NCI-H146 (cell line): ENCODE measurements at places on chromosomes 6 and 20.

- no peak for DNase-seq
These were observed 511.4 kb downstream of the DHX35 start for GRCh38 chr20:39473536-39473935.

DNA sequence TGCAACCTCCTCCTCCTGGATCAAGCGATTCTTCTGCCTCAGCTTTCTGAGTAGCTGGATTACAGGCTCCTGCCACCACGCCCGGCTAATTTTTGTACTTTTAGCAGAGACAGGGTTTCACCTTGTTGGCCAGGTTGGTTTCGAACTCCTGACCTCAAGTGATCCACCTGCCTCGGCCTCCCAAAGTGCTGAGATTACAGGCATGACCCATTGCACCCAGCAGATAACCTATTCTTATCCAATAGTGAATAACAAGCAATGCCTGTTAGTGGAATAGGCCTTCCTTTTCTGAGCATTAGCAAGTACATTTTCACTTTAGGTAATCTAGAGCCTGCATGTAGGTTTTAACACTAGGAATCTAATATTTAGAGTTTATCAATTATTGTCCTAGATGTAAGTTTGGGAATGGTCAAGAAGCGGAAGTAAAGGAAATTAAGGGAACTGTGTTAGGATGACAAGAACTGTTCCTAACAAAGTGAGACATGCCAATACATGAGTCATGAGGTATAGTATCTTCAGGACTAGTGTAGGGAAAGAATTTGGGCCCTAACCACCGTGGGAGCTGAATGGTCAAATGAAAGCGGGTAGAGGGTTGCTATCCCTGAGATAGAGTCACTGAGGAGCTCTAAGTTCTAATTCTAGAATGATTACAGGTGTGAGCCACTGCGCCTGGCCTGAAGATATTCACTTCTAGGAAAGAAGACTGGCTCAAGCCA lies 15.0 kb downstream of the BLTP3A start:
- no peak for DNase-seq

GRCh38 chr6:148761527-148762011 lies 14.7 kb downstream of the UST start:
- no peak for DNase-seq

GRCh38 chr20:60117065-60117464 lies 158.8 kb downstream of the CDH26 start:
- DNase-seq: no peak

DNA sequence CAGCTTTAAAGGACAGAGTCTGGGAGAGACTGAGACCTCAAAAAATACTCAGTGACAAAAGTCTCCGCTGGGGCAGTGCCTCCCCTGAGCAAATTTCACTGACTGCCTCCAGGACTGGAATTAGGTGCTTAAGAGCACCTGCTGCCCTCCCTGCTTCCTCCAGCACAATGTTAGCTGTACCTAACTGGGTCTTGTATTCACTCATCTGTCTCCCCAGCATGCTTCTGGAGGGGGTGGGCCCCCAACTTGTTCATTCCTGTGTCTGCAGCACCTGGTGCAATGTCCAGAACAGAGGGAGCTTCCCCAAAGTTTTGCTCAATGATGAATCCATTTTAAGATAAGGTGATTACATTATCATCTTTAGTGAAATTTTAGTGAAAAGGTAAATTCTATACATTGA lies 650.7 kb downstream of the KIF16B start:
- DNase-seq: no peak

- no peak for DNase-seq
These were observed 62.3 kb downstream of the TRAM2 start for GRCh38 chr6:52514514-52514913.
